ENCODE measurements at places on chromosomes 12 and 14.

- peak; percentile 7 for ATAC-seq
Observed at GRCh38 chr12:124348659-124349380, 53.9 kb downstream of the RFLNA start.

DNA sequence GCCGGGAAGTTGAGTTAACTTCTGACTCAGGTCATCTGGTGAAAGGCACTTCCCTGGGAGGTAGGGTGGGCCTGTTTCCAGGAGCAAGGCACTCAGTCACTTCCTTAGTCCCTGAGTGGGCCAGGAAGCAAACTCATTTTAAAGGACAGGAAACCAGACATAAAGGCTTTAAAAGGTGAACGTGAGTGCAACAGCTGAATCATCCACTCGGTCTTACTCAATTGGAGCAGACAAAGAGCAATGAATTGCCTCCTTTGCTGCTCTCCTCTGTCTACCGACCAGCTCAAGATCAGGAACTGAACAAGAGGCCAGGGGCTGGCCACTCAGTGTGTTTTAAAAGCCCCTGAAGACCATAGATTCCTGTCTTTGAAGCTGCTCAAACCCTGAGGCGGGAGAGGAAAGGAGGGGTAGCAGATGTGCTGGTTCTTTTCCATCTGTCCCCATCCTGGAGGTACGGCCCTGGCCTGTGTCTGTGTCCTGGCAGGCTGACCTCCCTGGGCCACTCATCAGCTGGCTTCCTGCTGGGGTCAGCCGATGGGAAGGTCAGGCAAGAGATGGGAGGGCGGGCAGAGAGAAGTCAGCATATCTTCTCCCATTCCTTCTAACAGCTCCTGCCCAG, 148.9 kb downstream of the PPM1H start:
- peak; percentile 68 for ATAC-seq

GRCh38 chr12:45543887-45544286, 185.6 kb upstream of the ARID2 start:
- ATAC-seq, result no peak

DNA sequence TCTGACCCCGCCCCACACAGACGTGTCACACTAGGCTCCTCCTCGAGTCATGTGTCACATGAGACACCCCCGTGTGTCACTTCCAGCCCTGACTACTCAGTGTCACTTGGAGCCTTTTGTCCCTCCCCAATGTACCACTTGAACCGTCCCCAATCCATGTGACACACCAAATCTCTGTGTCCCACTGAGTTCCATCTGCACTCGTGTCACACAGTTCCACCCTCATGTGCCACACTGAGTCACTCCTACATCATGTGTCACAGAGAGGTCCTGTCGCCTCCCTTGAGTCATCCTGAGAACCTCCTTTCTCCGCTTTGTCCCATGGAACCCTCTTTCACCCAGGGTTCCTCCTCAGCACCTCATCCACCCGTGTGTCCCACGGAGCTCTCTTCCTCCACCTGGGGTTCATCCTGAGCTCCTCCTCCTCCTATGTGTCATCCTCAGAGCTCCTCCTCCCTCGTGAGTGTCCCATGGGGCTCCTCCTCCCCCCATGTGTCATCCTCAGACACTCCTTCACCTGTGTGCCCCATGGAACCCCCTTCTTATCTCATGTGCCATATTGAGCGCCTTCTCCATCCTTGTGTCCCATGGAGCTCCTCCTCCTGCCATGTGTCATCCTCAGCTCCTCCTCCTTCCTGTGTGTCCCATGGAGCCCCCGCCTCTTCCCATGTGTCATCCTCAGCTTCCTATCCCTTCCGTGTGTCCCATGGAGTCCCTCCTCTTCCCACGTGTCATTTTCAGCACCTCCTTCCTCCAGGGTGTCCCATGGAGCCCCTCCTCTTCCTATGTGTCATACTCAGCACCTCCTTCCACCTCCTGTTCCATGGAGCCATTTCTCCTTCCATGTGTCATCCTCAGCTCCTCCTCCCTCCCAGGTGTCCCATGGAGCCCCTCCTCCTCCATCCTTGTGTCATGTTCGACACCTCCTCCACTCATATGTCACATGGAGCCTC, 32.0 kb downstream of the RTL1 start:
- ATAC-seq, result peak; percentile 81

GRCh38 chr12:52772188-52772587, 5.0 kb downstream of the KRT76 start:
- ATAC-seq, result no peak

- no peak for ATAC-seq
Observed at GRCh38 chr12:25904442-25904841, 54.0 kb upstream of the RASSF8 start.

- no peak for ATAC-seq
Observed at GRCh38 chr14:55116246-55117030, 12.6 kb upstream of the LGALS3 start.

GRCh38 chr12:77189458-77189857, 124.1 kb upstream of the E2F7 start:
- no peak for ATAC-seq

GRCh38 chr12:19801941-19802340, 362.6 kb downstream of the AEBP2 start:
- no peak for ATAC-seq

DNA sequence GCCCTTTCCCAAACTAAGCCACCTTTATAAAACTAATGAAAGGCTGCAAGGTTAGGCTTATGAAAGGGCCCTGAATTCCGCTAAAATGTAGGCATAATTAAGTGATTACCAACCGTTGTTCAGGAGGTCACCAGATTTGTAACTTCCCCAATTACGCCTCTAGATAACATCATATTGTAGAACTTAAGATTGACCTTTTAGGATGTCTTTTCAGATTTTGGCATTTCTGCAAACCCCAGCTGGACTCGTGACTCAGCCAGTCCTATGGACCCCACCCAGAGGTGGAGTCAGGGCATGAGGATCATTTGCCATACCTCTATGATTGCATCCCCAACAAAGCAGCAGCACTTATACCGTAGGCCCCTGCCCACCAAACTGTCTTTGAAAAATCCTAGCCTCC, 3.7 kb upstream of the LPCAT3 start:
- ATAC-seq, result no peak

DNA sequence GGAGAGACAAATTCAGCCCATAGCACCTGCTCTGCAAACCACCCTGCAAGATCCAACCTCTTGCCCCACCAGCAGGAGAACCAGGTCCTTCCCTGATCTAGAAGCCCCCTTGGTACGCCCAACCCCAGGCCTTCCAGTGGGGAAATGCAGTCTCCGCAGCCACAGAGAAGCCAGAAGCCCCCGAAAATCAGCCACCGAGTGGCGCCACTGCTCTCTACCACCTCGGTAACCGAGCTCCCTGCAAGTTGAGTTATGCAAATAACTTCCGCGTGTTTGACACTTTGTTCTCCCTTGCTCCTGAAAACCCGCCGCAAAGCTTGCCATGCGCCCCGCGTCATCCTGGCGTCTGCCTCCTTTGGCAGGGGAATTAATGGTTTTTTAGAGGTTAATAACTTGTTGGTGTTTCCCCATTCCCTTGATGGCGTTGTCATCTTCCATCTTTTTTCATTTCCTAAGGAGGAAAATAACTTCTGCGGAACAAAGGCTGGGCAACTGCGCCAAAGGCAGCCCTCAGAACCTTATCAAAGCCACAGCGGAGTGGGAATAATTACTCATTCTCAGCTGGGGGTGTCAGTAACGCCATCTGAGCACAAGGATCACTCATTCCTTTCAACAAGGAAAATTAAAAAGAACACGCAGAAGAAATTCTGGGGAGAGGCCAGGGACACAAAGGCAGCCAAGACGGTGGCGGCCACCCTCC, 60.4 kb downstream of the FZD10 start:
- no peak for ATAC-seq

DNA sequence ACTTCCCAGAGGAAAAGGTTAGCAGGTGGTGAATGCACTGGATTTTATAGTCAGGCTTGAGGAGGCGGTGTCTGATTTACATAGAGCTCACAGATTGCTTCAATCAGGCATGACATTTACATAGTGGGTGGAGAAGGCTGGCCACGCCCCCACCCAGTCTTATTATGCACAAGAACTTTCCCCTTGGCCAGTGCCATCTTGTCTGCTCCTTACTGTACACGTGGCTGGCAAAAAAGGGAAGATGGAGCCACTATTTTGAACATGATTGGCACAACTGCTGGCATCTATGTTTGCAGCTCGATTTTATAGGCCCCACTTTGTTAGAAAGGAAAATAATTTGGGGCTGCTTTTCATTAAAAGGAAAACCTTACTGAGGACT, 10.9 kb upstream of the LGMN start:
- peak; percentile 85 for ATAC-seq

DNA sequence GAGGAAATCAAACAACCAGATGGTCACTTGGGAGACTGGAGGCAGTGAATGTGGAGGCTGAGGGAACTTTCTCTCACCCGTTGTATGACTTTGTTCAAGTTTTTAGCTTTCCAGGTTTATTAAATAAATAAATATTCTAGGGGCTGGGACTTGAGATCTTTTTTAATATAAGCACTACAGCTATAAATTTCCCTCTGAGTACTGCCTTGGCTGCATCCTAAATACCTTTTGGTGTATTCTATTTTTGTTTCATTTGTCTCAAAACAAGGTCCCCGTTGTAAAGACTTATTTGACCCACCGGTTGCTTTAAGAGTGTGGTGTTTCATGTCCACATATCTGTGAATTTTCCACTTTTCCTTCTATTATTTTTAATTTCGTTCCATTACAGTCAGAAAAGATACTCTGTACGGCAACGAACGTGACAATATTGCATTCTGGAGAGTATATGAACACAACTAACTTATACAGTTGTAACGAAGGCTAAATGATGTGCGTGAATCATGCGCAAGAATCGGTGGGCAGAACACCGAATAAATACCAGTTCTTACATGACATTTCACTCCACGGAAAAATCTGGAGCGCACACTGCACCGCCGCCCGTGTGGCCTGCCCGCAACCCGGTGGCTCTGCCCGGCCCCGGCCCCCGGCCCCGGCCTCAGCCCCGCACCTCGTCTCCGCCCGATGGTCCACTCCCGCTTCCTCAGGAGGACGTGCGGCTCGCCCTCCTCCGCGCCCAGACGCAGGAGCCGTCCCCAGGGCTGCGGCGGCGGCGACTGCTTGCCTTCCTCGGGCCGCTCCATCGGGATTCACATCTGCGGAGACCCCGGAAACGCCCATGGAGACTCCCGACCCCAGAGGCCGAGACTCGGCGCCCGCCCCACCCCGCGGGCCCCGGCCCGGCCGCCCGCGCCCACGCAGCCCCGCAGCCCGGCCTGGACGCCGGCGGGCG, 602 bp downstream of the CHFR start:
- no peak for ATAC-seq

GRCh38 chr12:77685112-77685511, 145.6 kb upstream of the NAV3 start:
- ATAC-seq, result peak; percentile 67

DNA sequence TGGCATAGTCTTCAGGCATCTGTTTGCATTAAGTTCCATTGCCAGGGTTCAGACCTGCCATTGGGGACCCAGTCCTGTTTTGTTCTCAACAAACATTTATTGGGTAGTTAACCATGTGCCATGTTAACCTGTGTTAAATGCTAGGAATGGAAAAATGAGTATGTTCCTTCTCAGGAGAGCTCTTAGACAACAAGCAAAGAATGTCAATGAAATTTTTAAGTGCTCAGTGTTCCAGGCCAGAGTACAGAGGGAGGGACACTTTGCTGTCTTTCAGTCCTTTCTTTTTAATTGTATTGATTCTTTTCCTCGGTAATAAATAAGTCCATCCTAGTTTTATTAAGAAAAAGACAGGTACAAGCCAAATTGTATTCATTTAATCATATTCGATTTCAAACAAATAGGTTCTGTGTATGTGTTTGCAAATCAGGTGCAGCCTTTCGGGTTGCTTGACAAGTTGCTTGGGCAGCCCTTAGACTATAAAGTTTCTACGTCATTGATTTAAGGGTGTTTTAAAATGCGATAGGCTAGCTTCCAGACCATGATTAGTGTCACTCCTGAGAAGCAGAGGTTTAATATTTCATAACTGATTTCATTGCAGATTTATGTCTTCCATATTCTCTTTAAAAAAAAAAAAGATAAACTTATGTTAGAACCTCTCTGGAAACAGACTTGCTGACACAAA, 123.1 kb downstream of the DERA start:
- ATAC-seq, result no peak

- no peak for ATAC-seq
Observed at GRCh38 chr14:95695913-95696312, 9.7 kb downstream of the TCL1B start.

DNA sequence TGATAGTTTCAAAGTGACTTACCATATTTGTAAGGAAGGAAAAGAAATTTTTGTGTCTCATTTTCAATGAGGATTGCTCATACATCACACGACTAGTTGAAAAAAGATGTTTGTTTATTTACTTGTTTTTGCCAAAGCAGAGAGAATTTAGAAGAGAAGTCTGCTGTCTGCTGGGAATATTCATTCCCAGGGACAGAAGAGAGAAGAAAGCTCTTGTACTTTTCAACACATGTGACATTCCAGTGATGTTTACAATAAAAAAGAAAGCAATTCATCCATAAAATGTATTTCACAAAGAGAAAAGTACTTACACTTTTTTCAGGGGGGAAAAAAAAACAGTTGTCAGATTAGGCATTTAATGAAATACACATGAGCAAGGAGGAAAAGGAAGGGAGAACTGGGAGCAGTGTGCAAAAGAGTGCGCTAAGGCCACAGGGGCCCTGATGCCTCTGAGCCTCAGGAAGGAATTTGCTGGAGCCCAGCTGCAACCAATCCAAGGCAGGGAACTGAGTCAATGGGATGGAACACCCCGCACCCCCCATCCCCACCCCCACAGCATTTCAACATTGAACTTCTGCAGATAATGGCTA, 115.0 kb downstream of the RPAP3 start:
- ATAC-seq, result peak; percentile 46

DNA sequence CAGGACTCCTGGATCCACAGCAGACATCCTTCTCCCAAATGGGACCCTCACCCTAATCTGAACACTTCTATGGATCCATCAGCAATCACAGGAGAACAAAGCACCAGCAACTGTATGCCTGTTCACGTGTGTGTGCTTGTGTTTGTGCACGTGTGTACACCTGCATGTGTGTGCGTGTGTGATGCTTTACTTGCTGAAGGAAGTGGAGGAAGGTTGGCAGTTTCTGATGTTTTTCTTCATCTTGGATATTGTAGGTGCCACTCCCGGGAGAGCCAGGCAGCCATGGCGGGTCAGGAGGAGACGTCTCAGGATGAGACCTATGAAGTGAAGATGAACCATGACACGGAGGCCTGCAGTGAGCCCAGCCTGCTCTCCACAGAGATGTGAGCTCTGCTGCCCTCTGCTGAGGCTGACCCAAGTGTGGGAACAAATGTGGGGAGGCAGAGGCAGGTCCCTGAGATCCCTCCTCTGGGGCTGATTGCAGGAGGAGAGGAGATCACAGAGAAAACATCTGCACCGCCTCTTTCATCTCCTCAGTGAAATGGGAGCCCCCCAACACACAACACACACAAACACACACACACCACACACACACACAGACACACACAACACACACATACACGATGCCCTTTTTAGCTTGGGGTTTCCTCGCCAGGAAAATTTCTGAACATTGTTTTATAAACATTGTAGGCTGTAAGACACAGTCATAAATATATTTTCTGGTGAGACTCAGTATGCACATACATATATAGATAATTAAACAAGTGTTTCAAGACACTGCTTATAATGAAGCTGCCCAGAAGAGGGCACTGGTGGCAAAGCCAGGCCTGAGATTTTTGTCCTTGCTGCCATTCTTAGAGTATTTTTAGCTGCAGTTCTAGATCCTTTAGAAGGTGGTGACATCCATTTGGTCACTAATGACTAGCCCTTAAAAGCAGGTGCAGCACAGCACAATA, 112.2 kb upstream of the FKBP4 start:
- ATAC-seq, result peak; percentile 78

GRCh38 chr12:72605975-72606374, 333.8 kb downstream of the TRHDE start:
- ATAC-seq, result peak; percentile 72

All from motor neuron (in vitro differentiated cells).